ENCODE measurements at places on chromosomes 3 and 15. TPM values are rescaled to one million over a fixed set of nuclear protein-coding genes. Genes with fewer than 3 reads are reported as not detected.

DNA sequence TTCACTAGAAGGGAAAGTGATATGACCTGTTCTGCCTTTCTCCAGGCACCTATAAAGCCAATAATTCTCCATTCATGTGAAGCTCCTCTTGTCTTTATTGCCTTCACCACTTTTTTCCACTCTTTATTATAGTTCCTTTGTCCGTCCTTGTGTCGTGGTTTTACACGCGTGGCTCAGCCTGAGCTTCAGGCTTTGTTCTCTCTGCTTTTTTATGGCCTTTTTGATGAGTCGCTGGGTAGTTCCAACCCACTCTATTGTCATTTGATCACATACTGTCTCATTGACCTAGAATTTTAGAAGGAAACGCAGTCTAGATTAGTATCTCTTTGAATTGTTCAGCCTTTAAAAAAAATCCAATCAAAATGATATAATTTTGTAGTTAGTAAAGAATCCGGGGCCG is 403.2 kb downstream of the PTPRG start:
- DNase-seq = no peak

DNA sequence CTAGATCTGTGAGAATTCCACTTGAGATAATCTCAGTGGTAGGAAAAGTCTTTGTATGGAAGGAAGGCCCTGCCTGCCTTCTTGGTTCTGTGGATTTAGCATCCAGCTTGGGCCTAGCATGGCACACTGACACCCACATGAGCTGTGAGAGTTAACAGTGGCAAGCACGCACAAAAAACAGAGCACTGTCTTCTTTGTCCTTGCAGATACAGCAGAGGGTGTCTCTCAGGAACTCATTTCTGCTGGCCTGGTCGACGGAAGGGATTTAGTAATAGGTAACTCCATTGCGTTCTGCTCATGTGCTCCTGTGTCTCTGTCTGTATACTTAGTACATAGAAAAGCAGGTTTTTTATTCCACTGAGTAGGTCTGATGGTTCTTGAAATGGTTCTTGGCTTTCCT is 14.4 kb upstream of the SLC22A13 start:
- DNase-seq = no peak

- no peak for DNase-seq
Observed at GRCh38 chr15:94059013-94059587, 172.3 kb upstream of the MCTP2 start.

GRCh38 chr3:155938409-155938808 is 68.0 kb downstream of the GMPS start:
- DNase-seq = no peak

DNA sequence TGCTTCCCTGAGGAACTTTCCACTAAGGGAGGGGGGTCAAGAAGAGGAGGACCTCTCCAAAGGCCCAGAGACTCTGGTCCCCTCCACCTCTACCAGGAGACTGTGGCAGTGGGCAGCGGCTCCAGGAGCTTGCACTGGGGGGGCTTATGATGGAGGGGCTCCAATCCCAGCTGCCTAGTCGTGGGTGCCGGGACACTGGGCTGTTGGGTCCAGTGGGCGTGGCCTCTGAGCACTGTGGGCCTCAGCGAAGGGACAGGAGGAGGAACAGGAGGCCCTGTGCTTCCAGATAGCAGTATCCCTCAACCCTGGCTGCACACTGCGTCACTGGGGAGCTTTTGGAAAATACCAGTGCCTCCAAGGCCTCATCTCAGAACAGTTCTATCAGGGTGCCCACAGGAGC is 13.5 kb upstream of the DLL4 start:
- no peak for DNase-seq

GRCh38 chr3:44030687-44031305 is 210.9 kb upstream of the TOPAZ1 start:
- DNase-seq = no peak

DNA sequence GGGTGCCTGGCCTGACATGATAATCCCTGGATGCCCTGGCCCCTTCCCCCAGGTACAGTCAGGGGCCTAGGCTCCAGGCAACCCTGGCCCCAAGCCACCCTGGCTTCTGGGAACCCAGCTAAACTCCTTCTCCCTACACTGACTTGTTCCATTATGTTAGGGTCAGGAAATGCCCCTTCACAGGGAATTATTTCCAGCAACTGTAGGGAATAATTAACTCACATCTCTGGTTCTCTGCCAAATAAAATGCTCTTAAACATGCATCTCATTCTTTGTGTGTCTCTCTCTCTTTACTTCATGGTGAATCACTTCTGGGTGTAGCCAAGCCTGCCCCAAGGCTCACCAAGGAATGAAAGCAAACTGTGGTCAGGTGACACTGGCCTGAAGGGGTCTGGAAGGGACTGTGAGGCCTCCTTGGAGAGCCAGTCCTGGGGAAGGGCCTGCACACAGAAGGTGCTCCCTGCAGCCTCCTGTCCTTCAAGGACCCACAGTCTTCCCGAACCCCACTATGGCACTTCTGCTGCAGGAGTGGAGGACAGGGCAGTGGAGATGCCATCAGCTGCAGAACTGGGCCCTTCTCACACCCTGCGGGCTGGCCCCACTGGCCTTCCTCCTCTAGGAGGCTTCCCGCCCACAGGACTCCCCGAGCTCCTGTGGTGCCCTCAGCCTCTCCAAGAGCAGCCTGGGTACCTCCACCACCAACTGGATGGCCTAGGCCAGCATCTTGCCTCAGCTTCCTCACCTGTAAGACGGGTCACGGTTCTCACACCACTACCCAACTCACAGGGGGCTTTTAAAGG is 17.6 kb downstream of the TKT start:
- no peak for DNase-seq

DNA sequence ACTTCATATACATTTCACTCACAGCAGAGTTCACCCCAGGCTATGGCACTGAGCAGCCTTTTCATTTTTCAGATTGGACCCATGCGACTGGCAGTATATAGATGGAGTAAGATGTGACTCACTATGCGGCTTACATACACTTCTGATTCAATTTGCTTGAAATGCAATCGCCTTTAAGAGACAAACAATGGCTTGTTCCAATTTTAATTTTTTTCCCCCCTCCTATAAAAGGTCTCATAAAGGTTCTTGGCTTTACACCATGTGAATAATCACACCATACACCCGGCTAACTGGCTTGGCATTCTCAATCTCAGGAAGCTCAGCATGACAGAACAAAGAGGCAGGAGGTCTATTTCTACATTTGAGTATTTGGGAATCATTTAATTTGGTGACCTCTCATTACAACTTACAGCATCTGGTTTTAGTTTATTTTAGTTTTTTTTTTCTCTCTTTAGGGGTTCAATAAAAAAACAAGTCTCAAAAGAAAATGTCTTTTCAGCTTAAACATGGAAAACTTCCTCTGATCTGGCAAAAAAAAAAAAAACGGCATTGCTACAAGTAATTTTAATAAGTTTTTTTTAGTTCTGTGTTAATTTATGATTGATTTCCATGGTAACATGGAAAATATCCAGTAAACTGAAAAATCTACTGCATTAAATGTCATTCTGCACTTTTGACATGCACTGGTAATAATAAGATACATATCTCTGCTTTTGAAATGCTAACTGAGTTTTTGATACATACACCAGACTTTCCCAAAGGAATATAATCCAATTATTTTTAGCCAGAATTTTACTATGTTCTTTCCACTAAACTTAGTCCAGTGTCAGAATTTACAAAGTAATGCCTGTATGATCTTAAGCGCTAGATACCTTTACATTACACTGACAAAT is 38.8 kb downstream of the GADL1 start:
- DNase-seq = no peak

DNA sequence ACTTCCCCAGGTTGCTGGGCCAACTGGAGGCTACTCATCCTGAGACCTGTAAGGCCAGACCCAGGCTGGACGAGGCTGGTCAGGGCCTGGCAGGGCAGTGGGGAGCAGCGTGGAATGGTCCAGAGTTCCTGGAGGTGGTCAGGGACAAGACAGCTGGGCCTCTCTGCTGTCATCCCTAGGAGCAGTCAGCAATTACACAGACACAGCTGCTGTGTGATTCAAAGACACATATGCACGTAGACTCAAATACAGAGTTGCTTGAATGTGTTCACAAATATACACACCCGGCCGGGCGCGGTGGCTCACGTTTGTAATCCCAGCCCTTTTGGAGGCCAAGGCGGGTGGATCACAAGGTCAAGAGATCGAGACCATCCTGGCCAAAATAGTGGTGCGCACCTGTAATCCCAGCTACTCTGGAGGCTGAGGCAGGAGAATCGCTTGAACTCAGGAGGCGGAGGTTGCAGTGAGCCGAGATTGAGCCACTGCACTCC is 1.5 kb upstream of the CD276 start:
- peak; percentile 18 for DNase-seq

GRCh38 chr3:79039192-79039591 is 728.6 kb downstream of the ROBO1 start:
- no peak for DNase-seq

DNA sequence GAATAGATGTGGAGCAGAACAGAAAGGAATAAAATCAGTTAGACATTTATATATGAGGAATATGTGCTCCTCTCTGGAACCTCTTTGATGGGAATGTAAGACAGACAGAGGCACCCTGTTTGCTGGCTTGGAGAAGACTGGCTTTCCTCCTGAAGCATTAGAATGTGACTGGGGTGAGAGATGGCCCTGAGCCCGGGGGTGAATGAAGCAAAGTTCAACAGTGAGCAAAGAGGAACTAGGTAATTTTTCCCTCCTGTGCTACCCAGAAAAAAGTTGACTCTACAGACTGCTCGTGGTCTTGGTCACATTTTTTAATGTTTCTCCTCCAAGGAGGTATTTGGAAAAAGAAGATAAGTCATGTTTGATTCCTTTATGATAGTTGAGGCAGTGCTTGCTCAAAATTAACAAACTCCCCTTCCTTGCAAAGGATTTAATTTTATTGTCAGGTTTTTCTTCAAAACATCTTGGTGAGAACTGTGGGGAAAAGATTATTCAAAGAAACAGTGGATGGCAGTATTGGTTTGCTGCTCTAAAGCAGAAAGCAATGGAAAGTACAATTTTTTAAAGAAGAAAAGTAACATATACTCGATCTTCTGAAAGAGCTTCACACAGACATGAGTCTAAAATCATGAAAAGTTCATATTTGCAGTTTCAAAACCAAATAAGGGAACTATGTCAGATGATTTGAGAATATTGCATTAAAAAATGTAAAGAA is 370.4 kb upstream of the CDIN1 start:
- no peak for DNase-seq

DNA sequence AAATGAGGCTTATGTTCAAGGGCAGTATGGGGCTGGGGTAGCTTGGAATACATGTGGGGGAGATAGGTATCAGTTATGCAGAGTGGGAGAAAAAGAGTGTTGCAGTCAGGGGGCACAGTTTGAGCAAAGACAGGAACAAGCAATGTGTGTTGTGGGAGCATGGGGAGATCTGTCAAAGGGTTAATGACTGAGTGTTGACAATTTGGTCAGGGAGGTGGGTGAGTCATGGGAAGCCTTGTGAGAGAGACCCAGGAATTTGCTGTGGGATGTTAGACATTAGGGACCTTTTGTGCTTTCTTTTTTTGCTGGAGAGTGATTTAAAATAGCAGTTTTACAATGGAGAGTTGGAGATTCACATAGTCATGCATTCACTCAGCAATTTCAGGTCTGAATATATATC is 221.6 kb upstream of the NR2E3 start:
- no peak for DNase-seq

DNA sequence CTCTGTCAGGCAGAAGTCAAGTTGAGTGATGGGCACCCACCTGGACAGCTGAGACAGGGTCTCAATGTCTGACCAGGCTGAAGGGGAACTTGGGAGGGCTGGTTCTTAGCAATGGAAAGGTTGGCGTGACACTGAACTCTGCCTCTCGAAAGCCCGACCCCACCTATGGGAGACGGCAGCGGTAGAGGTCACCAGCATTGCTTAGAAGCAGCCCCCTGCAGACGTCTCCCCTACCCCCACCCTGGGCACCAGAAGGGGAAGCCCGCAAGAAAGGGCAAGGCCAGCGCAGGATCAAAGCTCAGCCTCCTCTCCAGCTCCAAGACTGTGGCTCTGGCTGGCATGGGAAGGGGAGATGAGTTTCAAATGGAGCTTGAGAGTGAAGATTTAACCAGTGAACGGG is 184.8 kb upstream of the LYSMD4 start:
- no peak for DNase-seq

- DNase-seq = no peak
Observed at GRCh38 chr3:182122779-182123178, 411.1 kb downstream of the SOX2 start.

CCNB2 gene
- 112 TPM for total RNA-seq

BCL6 gene
- 12.6 TPM for total RNA-seq

SCG5 gene
- total RNA-seq = 2.8 TPM

ACP3 gene
- total RNA-seq = not detected
